Activated CD4-positive, alpha-beta T cell treated with anti-CD3 and anti-CD28 coated beads, Interleukin-2, amount 10 ng/mL, durations not matched to agents 7 days and 5 days (primary cell): ENCODE measurements at places on chromosomes 4 and X. TPM values are rescaled to one million over a fixed set of nuclear protein-coding genes. Genes with fewer than 3 reads are reported as not detected.

The SPANXB1 gene
- not detected for total RNA-seq

The VCX3B gene
- not detected for total RNA-seq

- H3K4me3 ChIP-seq = no peak overlapping the region
- H3K27me3 ChIP-seq = no peaks in the 10 kb centered on the region
- H3K27ac ChIP-seq = no peak overlapping the region
- H3K4me1 ChIP-seq = peaks cover 3% of the 10 kb centered on the region
- no peaks in the 10 kb centered on the region for H3K36me3 ChIP-seq
Observed at GRCh38 chr4:110154582-110154981, 43.8 kb downstream of the ELOVL6 start.

The CLDN22 gene
- total RNA-seq = not detected

- no peak for DNase-seq
- no peaks in the 10 kb centered on the region for H3K36me3 ChIP-seq
- no peaks in the 10 kb centered on the region for H3K4me1 ChIP-seq
- H3K27ac ChIP-seq = no peak overlapping the region
- H3K27me3 ChIP-seq = peaks cover 10% of the 10 kb centered on the region
- H3K4me3 ChIP-seq = no peak overlapping the region
Observed at GRCh38 chr4:109078724-109079123, 223.7 kb downstream of the COL25A1 start.

DNA sequence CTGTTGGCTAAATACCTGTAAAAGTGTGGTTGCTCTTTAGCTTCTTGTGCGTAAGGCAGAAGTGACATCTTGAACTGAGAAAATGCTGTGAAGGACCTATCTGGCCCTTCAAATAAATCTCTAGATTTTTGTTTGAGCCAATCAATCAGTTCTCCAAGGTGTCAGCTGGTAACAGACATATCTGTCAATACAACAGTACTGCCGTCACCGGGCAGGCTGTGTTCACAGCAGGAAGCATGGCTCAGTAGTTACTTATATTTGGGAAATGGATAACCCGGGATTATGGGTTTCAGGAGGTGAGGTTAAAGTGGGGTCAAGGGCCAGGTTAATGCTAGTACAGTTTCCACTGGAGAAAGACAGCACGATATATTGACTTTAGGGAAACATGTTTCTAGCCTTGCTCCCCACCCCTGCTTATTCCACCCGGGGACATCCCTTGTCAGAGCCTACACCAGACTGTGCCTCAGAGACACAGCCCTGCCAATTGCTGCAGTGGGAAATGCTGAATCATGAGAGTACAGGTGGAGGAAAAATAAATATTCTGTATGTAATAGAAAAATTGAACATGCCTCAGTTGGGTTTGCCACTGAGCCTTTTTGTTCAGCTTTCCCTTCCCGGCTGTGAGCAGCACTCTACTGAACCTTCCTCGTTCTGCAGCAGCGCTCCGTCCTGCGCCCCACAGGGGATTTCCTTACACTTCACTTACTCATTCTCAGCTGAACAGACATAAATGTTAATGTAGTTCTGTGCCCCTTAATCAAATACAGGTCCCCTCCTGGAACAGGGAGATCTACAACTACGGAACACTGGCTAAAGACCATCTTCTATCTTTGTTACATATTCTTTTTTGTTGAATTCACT lies 121.1 kb downstream of the MGST2 start:
- H3K4me1 ChIP-seq = no peaks in the 10 kb centered on the region
- no peak overlapping the region for H3K27ac ChIP-seq
- peaks cover 4% of the 10 kb centered on the region for H3K27me3 ChIP-seq
- DNase-seq = no peak
